ENCODE measurements at places on chromosomes 4 and X.

GRCh38 chr4:92303621-92304027 is at the start of gene GRID2:
GRID2 (plus strand) TSS chr4:92303966.
- peak; percentile 79 for DNase-seq

GRCh38 chrX:122914256-122914655 is 269.8 kb upstream of the GRIA3 start:
- DNase-seq: no peak

GRCh38 chr4:83107631-83108030 is 6.9 kb downstream of the PLAC8 start:
- no peak for DNase-seq

- DNase-seq: no peak
These were observed 59.9 kb downstream of the HHIP start for GRCh38 chr4:144705601-144706590.

GRCh38 chrX:54807524-54808108 is at the start of gene MAGED2:
MAGED2 (plus strand) TSS chrX:54807745; CDS start chrX:54809332, 1,587 bp downstream.
- peak; percentile 39 for DNase-seq

DNA sequence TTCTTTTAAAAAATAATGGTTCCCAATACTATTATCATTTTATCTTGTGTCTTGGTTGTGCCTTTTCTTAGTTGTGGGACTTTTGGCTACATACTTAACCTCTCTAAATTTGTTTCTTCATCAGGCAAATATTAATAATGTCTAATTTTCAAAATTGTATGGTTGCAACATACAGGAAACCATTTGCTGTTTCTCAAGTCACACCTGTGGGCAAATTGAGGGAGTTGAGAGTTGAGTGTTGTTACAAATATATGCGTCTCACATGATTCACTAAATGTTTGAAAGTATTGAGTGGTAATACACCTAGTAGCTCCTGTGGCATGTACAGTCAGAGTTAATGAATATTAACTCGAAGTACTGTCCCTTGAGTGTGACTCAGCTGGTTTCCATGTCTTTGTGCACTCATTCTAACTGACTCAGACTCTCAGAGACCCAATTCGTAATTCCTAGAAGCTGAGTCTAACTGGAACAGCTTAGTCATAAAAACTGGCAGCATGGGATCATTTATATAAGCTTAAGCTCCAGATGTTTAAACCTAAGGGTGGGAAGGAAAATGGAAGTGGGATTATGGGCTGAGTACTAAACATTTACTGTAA is 802.4 kb downstream of the TRIML1 start:
- no peak for DNase-seq

DNA sequence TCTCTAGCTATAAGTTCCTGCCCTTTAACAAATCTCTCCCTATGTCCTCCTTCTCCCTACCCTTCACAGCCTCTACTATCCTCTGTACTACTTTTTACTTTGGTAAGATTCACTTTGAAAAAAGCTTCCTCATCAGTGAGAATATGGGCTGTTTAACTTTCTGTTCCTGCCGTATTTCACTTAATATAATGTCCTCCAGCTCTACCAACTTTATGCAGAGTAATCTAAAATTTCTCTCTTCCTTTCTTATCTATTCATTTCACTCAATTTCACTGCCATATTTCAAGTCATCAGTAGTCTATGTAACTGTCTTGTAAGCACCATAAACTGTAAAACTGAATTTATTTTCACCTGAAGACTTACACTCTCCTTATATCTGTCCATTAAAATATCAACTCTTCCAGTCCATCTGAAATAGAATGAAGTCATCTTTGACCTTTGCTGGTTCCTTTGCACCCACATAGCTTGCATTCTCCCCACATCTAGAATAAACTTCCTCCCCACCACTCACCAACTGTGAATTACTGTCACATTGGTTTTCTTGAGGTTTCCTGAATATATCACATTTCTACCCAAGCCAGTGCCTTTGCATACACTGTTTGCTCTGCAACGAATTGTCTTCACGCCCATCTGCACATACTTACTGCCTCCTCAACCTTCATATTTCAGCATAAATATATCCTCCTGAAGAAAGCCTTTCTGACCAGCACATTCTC is 54.6 kb downstream of the ARAP2 start:
- no peak for DNase-seq
